Naive thymus-derived CD4-positive, alpha-beta T cell (primary cell): ENCODE measurements at places on chromosomes 4 and X.

DNA sequence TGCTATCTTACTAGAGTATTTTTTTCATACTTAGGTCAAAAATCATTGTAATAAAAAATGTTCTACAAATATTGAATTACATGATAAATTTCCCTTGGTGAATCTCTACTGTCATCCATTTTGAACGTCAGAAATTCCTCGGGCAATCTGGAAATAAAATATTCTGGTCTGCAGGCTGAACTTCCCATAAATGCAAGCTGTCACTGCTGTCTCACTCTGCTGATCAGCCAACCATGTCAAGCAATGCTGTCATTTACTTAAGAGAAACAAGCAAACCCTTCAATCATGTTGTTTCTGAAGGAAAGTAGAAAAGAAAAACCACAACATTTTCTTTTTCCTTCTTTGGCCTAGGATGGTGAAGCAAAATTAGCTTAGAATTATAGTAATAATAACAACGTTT lies 514.2 kb upstream of the GALNT7 start:
- DNase-seq: no peak

DNA sequence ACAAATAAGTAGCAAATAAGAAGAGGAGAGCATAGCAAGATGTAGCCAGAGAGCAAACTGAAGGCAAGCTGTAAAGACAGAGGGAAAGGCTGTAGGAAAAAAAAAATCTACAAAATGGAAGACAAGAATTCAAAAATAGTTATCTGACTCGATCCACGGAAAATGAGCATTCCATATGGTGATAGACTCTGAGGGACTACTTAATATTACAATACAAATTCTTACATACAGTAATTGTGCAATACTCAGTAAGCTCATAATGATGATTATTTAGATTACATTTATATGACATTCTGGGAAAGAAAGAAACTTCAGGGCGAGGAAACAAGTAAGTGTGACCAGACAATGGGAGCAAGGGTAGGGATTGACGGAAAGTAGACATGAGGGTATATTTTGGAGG lies 102.6 kb downstream of the UNC5C start:
- DNase-seq: no peak

GRCh38 chr4:182255441-182256190 lies 12.4 kb downstream of the TENM3 start:
- no peak for DNase-seq

DNA sequence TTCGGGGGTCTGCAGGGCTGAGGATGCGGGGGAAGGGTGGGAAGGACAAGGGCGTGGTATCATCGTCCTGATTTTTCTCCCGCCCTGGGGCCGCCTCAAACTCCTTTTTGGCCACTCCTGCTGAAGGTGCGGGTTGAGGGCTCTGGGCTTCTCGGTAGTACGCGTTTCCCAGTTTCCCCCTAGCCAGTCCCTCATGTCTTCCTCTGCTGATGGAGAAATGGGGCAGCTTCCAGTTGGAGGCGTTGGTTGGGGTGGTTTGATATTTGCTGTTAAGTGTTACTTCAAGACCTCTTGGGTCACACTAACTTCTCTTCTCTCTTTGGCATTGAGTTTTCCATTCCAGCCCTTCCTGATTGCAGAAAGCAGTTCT lies 482 bp downstream of the GSTCD start:
- DNase-seq: peak; percentile 6

DNA sequence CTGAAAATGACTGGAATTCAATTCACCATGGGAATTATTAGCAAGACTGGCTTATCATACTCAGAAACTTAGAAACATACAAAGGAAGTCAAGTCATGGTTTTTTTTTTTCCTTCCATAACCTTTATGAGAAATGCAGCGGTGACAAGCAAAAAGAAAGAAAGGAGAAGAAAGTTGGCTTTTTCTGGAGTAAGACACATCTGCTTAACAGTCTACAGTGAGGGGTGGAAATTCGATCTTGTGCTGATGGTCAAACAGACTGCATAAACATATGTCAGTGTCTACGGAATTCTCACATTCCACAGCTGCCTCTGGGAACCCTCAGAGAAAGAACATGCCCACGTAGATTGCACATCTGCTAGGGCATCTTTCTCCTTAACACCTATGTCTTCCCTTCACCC lies 54.6 kb downstream of the PROM1 start:
- DNase-seq: no peak

GRCh38 chr4:151434183-151434860 lies 25.3 kb downstream of the FHIP1A start:
- no peak for DNase-seq

DNA sequence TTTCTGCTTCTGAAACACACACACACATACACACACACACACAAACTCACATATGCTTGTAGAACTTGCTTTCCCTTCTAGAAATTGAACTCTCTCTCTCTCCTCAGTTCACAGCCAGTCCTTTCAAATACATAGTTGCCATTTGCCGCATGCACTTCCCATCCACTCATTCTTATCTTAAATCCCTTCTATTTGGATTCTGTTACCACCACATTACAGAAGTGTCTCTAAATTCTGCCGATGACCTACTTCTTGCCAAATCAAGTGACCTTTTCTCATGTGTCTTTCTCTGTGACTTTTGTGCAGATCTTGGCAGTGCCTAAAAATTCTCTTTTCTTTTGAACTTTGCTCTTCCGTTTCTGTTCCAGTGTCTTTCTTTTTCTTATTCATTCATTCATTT lies 7.5 kb upstream of the MYOZ2 start:
- DNase-seq: no peak

GRCh38 chr4:146486565-146486964 lies 35.2 kb downstream of the SLC10A7 start:
- no peak for DNase-seq

DNA sequence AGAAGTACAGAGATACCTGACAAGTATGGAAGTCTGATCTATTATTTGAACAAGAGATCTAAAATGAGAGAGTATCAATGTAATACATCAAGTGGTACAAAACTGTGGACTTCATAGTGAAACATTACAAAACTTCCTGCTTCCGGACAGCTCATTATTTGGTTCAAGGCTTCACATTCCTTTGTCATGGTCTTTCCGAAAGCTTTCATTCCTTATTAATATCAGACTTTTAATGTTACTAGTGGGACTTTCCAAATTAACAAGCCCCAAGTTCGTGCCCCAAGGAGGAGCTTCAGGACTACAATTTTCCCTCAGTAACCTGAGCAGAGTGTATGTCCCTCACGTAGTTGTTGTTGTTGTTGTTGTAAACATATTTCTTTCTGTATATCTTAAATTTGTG lies 1.2 kb downstream of the CHIC2 start:
- peak; percentile 7 for DNase-seq

- DNase-seq: no peak
Measured at GRCh38 chrX:46865281-46865680, 28.4 kb downstream of the RP2 start.

- DNase-seq: no peak
Measured at GRCh38 chr4:177256950-177257349, 52.7 kb upstream of the NEIL3 start.
